ENCODE measurements at places on chromosomes 6 and 20. TPM values are rescaled to one million over a fixed set of nuclear protein-coding genes. Genes with fewer than 3 reads are reported as not detected.

Gene GRIK2
- 0.39 TPM for total RNA-seq

Gene LGSN
- total RNA-seq, result not detected

Gene SLC16A10
- not detected for total RNA-seq

Gene GNAS-AS1
- not detected for total RNA-seq

Gene TGM3
- not detected for total RNA-seq

DNA sequence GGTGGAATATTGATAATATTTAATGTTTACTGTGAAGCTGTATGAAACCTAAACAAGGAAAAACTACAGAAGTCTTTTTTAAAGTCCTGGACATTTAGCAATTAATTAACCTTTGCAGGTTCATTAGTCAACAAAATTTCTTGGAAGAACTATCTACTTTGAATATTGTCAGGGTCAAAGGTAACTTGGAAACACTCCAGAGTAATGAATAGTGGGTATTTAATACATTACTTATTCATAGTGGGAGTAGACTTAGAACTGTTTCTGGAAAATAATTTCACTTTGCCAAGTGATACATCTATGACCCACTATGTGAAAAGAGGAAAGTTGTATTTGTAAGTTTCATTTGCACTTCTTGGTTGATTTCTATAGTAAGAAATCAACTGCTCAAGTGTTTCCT, 319.1 kb downstream of the TFAP2B start:
- no peak for DNase-seq

GRCh38 chr20:36736451-36737182, 9.3 kb downstream of the NDRG3 start:
- DNase-seq, result no peak

DNA sequence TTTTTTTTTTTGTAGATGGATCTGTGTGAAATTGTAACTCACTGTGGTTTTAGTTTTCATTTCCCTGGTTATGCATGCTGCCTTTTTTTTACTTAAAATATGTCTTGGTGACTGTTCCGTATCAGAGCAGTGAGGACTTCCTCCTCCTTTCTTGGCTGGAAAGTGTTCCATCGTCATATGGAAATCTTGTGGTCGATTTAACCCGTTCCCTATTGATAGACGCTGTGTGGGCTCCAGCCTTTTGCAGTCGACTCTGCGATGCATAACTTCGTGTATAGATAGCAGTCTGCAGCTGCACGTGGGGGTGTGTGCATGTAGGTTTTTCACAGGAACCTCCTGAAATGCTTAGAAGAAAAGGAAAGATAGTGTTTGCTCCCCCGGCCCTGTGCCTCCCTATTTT, 28.1 kb upstream of the PNPLA1 start:
- no peak for DNase-seq

- DNase-seq, result no peak
Observed at GRCh38 chr6:124524491-124525200, 437.6 kb upstream of the RNF217 start.

DNA sequence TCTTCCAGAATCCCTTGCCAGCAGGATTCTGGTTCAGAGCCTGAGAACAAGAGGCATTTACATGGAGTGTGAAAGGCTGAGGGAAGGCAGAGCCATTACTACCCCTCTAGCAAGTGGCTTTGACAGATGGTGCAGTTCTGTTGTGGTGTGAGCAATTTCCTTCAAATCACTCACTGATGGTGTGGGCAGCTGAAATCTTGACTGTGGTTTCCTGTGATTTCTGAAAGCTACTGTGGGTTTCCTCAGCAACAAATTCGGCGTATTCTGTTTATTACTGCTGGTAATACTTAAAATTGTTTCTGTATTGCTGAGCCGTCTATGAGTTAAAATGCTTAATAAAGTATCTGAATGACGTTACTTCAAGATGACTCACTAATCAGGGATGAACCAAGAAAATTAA, 181.5 kb upstream of the TCF21 start:
- peak; percentile 68 for DNase-seq

DNA sequence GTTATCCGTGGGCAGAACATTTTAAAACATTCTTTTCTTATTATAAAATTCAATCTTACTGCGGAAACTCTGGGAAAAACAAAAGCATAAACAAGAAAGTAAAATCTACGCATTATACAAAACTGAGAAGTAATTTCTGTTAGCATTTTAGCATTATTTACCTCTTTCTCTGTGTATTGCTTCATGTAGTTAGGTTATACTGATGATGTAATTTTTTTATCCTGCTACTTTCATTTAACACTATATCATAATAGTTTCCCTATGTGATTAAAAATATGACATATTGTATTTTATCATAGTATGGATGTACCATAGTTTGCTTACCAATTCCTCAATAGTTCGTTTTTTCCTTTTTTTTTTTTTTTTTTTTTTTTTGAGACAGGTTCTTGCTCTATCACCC, 4.2 kb upstream of the GCNT2 start:
- DNase-seq, result no peak

Measured in glomerular endothelial cell (primary cell).